ENCODE measurements at places on chromosomes 16 and 17.

- no peak for DNase-seq
These were observed 68.9 kb upstream of the MSI2 start for GRCh38 chr17:57187391-57187790.

- DNase-seq = peak; percentile 65
These were observed 6.8 kb upstream of the MEAK7 start for GRCh38 chr16:84511180-84511800.

DNA sequence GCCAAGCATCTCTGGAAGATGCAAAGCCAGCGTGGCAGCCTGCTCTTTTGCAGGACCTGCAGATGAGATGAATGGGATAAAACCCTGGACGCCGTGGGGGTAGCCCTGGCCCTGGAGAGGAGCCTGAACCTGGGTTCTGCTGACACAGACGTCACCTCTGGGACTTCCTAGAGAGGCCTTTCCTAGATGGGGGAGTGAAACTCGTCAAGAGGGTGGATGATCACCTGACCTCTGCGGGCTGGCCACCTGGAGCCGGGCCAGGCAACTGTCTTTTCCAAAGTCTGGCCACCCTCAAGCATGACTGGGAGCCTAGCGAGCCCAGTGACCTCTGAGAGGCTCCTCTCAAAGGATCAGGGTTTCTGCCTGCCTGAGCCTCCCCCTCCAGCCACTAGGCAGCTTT is 529.0 kb downstream of the KCNJ18 start:
- no peak for DNase-seq

DNA sequence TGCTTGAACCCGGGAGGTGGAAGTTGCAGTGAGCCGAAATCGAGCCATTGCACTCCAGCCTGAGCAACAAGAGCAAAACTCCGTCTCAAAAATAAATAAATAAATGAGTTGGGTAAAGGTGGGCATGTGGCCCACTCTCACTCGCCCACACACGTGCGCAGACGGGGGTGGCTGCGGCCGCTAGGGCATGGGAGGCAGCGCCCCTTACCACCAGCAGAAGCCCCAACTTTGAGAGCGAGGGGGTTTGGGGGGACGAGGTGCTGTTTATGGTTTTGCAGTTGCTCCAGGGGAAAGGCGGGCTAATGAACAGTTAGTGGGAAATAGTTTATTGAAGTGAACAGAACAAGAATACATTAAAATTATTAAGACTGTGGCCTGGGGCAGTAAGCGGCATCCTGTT is 14.9 kb upstream of the RBFOX3 start:
- no peak for DNase-seq

DNA sequence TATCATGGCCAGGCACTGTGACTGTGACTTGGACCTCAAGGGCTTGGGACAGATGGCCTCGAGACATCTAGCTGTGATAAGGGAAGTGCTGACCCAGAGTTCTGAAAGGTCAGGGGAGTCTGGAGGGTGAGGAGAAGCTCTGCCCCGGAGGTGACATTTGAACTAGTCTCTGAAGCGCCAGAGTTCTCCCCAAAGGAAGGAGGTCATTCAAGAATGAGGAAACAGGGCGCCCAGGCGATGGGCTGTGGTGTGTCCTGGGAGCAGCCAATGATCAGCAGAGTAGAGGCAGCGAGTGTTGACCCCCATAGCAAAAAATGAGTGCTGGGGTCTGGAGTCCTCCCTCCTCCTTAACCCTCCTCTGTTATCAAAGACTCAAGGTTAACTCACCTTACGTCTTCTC is 4.9 kb downstream of the STARD3 start:
- DNase-seq = no peak

DNA sequence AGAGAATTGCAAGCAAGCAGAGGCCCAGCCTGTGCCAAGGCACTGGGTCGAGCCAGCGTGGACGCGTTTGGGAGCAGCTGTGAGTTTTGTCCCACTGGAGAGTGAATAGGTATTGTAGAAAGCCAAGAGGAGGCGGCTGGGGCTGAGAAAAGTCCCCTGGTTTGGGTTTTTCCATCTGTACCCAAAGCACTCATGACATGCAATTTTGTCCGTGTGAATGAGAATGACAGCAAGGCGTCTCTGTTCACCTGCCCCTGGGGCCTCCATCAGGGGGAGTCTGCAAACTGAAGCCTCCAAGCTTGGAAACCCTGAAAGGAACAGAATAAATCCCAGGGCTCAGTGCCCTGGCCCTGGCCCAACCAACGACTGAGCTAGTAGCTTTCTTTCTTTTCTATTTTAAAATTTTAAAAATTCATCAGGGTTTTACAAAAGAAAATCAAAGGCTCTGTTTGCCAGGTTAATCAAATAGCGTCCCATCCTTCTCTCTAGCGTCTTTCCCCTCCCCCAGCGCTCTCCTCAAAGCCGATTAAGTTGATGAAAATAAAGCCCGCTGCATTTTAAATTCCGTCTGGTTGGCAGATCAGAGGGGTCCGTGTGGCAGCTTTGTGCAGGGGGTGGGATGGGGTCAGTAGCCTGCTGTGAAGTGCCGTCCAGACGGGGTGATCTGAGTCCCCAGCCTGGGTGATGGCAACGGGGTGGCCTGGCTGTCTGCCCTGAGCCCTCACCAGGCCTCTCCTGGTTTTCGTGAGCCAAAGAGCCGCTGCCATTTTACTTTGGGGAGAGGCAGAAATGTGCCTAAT is 171.0 kb downstream of the KATNIP start:
- DNase-seq = peak; percentile 61

DNA sequence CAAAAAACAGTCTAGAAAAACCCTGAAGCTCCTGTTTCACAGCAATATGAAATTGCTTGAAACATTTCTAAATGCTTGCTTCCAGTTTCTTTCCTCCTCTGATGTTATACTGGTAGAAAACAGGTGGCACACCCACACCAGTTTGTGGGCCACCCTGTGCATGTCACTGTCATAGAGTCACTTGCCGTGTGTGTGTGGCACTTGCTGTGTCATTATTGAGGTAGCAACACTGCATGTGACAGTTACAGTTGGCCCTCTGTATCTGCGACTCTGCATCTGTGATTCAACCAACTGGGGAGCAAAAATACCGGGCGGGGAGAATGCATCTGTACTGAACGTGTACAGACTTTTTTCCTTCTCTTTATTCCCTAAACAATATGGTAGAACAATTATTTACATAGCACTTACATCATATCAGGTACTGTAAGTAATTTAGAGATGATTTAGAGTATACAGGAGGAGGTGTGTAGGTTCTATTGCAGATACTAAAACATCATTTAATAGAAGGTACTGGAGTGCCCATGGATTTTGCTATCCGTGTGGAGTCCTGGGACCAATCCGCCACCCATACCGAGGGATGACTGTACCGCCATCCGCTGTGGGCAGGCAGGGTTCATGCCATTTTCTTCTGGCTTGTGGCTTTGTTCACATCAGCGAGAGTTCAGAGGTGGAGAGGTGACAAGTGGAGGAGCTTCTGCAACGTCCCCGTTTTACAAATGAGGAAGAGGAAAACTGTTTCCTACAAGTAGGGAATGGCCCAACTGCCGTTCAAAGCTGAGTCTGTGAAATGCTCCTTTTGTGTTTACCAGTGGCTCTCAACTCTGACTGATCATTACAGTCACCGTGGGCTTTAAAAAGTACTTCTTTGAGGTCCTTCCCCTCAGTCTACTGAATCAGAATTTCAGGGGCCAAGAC is 373.7 kb downstream of the SNX29 start:
- no peak for DNase-seq

DNA sequence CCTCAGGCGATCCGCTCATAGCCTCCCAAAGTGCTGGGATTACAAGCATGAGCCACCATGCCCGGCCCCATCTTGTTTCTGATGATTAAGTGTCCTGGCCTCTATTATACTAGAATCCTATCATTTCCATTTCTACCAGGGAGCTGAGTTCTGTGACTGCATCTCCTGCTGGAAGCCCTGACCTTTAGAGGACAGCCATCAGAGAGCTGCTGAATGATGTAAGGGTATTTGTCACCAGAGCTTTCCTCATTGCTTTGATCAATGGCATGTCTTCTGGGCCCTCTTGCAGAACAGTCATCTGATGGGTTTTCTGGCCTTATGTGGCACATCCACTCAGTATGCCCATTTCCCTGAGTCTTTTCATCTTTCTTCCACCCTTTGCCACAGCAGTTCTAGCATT is 39.9 kb downstream of the PSMD12 start:
- no peak for DNase-seq

Data from hippocampal formation (tissue), 2 donors.